ENCODE measurements at places on chromosomes 11 and 22.

DNA sequence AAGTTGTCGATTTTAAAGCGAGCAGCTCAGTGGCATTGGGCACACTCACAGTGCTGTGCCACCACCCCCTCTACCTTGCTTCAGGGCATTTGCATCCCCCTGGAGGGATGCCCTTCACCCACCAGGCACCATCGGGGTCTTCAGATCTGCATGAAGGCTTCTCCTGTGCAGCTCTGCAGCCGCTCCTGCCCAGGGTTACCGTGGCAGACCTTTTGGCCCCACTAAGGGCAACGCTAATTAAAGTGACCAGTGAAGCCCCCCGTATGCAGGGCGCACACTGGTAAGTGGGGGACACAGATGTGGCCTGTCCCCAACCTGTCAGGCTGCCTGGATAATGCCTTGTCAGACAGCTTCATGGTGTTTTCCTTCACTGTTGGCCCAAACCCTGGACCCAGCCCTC is 1117.7 kb downstream of the BRD1 start:
- DNase-seq, result no peak

DNA sequence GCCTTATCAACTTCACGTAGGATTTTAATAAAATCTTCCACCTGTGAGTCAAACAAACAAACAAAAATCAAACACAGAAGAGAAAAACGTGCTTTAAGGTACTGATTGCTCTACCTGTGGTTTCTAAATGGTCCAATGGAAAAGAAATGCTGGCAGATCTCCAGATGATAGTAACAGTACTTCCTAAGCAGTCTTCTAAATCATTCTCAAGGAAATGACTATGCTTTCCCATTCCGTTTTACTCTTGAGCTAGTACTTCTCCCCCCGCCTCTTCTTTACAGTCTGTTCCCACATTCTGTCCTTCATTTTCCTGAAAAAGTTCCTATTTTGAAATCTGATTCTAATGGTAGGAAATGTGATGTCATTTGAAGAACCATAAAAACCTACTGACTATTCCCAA is 25.4 kb downstream of the SAAL1 start:
- DNase-seq, result no peak

- DNase-seq, result no peak
These were observed 8.8 kb downstream of the H19 start for GRCh38 chr11:1988667-1989317.

DNA sequence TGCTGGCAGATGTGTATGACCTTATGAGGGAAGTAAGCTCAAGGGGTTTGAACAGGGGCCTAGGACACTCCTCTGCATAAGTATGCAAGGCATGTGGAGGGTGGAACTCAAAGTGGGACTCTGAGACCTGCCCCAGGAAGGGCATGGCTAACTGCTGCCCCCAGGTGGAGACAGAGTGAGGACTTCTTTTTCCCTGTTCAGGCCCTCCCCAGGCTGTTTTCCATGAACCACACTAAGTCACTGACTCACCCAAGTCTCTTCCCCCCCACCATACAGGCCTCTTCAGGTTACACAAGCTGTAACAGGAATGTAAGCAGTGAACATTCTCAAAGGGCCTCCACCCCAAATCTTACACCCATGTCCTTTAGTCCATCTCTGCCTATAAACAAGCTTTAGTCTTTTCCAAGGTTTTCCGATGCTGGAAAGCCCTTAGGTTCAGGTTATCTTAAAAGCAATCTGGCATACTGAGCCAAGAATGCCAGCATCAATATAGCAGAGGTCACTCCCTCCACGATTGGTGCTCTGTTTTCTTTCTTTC is 13.1 kb downstream of the EEF1G start:
- peak; percentile 99 for DNase-seq

GRCh38 chr22:40635940-40636379 is 559 bp downstream of the MRTFA start:
- no peak for DNase-seq

DNA sequence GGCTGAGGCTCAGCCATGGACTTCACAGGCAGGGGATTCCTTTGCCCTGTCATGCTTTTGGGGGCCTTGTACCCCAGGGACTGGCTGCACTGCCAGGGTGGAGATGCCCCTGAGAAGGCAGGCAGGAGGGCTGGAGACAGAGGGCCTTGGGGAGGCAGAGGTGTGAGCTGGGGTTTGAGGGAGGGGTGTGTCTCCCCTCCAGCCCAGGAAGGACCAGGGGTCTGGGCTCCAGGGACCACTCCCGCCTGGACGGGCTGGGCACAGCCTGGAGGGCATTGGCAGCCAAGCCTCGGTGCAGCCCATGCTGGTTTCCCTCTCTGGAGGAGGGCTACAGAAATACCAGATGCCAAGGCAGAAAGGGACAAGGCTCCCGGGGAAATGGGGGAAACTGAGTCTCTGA is 19.5 kb downstream of the OTUB1 start:
- no peak for DNase-seq

DNA sequence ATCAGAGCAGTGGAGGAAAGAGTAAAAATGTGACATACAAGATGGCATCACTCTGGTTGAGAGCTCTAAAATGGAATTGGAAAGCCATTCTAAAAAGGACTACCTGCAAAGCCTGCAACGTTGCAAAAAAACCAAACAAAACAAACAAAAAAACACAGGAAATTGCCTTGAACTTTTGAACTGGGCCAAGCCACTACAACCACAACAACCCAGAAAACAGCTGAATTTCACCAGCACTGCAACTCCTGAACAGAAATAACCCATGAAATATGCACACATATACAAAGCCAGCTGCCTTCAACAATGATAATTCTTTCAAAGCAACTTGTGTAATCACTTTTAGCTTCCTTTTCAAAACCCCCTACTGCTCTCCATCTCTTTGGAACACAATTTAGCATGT is 326.6 kb upstream of the LRRC4C start:
- DNase-seq, result peak; percentile 8

- peak; percentile 58 for DNase-seq
These were observed 17.3 kb upstream of the EIF3D start for GRCh38 chr22:36546092-36546804.

- no peak for DNase-seq
These were observed 4.7 kb upstream of the RANBP1 start for GRCh38 chr22:20111045-20111688.

DNA sequence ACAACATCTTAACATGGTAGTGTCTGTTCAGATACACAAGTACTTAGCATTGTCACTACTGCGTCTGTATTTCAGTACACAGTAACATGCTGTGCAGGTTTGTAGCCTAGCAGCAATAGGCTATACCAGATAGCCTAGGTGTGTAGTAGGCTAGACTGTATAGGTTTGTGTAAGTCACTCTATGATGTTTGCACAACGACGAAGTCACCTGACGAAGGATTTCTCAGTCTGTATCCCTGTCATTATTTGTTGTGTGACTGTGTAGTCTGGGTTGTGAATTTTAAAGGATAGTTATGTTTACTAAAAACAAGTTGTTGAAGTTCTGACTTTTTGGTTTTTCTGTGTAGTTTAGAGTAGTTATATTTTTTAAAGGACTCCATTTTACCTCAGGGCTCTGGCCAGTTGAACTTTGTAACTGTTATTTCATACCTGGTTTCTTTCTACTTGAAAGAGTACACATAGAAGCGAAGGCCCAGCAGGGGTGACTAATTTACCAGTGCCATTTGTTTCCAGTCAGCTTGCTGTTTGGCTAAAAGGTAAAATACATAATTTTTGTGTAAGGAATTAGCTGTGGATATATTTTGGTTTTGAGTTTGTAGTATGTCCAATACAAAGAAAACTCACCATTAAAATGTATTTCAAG is 72.3 kb downstream of the PPP6R3 start:
- DNase-seq, result no peak

- peak; percentile 67 for DNase-seq
These were observed 9.8 kb downstream of the CD82 start for GRCh38 chr11:44575288-44575672.

DNA sequence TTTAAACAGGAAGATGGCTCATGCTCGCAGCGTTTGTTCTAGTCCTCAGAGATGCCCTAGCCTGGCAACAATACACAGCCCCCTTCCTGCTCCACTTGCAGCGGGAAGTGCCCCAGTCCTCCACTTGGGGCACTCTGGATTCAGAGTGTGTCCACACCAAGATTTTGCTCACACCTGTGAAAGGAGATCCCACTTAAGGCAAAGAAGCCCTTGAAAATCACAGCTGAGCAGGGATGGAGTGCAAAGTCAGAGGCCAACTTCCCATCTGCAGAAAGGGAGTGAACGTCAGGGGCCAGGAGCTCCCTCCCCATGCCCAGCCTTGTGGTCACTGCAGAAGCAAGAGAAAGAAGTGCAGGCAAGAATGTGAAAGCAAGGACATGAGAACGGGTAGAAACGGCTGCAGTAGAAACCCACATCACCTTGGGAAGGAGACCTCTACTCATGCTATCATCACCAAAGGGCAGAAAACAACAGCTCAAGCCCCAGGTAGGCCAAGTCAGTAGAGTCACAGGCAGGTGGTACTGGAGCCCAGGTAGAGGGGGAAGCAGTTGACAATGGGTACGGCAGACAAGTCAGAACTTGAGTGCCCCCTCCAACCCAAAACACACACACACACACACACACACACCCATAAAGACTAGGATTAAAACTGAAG is 157.4 kb downstream of the BUD13 start:
- DNase-seq, result no peak

DNA sequence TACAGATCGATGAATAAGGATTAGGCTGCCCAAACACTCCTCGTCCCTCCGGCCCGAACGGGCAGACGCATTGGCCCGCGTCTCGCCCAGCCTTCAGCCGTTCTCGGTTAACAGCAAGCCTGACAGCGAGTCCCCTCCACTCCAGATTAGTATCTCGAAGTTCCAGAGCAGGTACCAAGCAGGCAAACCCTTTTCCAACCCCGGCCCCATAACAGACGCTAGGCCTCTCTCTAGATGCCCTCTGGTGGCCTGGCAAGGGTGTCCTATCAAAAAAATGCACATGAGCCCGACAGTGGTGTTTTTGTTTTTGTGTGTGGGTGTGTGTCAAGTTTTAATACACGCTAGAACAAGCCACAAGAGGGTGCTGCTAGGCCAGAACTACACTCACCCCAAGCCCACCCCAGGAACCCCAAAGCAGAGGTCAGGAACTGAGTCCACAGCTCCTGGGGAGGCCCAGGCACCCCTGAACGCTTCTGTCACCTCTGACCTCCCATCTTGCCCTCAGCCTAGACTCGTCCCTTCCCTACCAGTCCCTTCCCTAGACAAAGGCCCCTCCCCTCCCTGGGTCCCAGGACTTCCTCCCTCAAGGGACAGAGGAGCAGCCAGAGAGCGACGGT is 658 bp upstream of the ARFGAP2 start:
- DNase-seq, result peak; percentile 84

DNA sequence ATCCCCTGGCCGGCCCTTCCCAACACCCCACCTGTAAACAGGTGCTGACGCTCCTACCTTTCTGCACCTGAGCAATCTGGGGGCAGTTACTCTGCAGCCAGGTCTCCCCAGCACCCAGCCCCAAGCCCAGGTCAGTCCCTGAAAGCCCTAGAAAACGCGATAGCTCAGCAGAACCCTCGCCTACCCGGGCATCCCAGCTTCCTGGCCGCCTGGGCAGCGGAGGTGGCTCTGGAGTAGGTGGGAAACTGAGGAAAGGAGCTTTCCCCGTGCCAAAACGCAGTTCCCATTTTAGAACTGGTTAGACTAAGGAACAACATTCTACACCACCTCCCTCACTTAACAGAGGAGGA is 445 bp downstream of the SYTL2 start:
- no peak for DNase-seq

GRCh38 chr11:2791521-2792380 is 92.0 kb upstream of the KCNQ1OT1 start:
- no peak for DNase-seq

- DNase-seq, result no peak
These were observed 101.1 kb upstream of the VPREB1 start for GRCh38 chr22:22143448-22143847.

GRCh38 chr11:16796311-16796710 is 57.9 kb downstream of the C11orf58 start:
- no peak for DNase-seq

- no peak for DNase-seq
These were observed 138.2 kb downstream of the ETS1 start for GRCh38 chr11:128448981-128449713.

DNA sequence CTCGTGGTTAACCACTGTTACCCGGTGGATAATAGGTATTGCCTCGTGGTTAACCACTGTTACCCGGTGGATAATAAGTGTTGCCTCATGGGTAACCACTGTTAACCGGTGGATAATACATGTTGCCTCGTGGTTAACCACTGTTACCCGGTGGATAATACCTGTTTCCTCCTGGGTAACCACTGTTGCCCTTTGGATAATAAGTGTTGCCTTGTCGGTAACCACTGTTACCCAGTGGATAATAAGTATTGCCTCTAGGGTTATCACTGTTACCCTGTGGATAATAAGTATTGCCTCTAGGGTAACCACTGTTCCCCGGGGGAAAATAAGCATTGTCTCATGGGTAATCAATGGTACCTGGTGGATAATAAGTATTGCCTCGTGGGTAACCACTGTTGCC is 15.0 kb upstream of the NXPE4 start:
- DNase-seq, result no peak

- no peak for DNase-seq
These were observed 18.0 kb downstream of the MN1 start for GRCh38 chr22:27783436-27784119.

DNA sequence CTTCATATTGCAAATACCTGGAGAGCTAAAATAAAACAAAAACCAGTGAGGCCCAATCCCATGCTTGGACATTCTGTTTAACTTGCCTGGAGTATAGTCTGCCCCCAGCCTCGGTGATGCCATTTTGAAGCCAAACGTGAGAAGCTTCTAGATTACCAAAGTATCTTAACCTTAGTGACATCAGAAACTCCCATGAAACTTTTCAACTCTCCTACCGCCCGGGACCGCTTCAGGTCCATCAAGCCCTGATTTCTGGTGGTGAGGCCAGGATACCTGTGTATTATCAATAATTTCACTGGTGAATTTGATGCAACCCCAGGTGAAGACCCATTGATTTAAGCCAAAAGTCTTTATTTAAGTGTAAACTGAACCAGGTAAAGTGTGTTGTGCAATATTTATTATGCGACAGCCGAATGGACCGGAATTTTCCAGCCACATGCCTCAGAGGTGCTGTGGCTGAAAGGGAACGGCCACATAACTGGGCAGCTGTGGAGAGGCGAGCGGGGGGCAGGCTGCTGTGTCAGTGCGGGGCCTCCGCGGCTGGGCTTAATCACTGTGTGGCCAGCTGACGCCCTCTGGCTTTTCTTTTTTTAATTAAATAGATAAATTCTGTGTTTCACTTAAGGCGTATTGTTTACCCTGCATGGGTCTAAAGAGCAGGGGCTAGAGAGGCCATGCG is 385.5 kb upstream of the B3GAT1 start:
- no peak for DNase-seq

- no peak for DNase-seq
These were observed 17.6 kb upstream of the CD81 start for GRCh38 chr11:2359557-2359956.

GRCh38 chr11:7639643-7640025 is 33.7 kb downstream of the CYB5R2 start:
- DNase-seq, result no peak

DNA sequence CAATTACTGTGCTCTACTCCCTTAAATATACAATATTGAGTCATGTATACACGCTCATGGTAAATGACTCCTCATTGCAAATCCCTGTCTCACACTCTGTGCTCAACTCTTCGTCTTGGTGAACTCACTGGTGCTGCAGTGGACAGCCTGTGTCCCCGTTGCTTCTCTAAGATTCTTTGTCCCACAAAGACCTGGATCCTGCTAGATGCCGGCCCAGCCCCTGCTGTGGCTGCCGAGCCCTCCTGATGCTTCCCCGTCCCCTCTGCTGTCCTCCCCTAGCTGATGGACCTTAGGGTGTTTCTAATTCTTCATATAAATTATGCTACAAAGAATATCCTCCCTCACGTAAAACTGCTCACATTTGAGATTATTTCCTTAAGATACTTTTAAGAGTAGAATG is 5.5 kb downstream of the APOL2 start:
- no peak for DNase-seq

Measured in fibroblast of villous mesenchyme (primary cell).